Activated T-helper 1 cell treated with anti-CD3 and anti-CD28 coated beads, Interleukin-2, amount 50 U/mL, for 16 hours (primary cell): ENCODE measurements at places on chromosomes 4 and X.

- DNase-seq, result no peak
Measured at GRCh38 chrX:111103246-111103645, 7.3 kb downstream of the PAK3 start.

DNA sequence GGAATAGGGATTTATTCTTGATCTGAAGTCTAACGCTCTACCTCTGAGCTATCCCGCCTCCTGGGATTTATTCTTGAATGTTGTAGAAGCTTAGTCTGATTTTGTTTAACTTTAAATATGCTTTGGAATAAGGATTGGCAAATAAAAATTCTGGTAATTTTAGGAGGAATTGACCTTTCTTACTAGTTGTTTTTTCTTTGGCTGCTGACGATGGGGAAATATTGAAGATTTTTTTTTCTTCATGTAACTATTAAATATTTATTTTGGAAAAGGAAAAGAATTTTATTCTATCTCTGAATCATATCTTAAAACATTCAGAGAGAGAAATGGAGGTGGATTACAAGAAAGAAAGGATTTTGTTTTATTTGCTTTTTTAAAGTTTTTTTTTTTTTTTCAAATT is 122.9 kb downstream of the PDLIM5 start:
- DNase-seq, result no peak

GRCh38 chr4:76892001-76892400 is 5.9 kb downstream of the SOWAHB start:
- DNase-seq, result no peak

DNA sequence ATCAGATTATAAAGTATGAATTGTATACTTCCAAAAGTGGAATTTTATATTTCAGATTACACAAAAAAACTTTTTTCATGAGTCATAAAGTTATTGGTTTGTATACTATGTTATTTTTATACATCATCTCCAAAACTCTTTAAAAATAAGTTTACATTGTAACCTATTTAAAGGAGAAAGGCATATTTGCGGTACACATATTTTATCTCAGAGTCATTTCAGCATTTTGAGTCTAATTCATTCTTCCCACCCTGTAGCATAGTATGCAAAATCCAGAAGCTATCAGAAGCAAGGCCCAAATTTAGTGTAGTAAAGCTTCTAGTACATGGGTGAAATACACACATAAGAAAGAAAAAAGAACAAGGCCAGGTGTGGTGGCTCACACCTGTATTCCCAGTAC is 80.3 kb downstream of the AWAT2 start:
- DNase-seq, result no peak

GRCh38 chr4:46390355-46391058 is 579 bp upstream of the GABRA2 start:
- DNase-seq, result no peak
